ENCODE measurements at places on chromosomes 7 and 10.

GRCh38 chr7:63028376-63029206 lies 970.1 kb upstream of the ZNF722 start:
- DNase-seq = no peak

- peak; percentile 91 for DNase-seq
Measured at GRCh38 chr10:132452651-132453469, 55.9 kb downstream of the PWWP2B start.

- no peak for DNase-seq
Measured at GRCh38 chr7:44393238-44394111, 68.1 kb upstream of the CAMK2B start.

GRCh38 chr7:42181566-42181965 lies 55.4 kb downstream of the GLI3 start:
- no peak for DNase-seq

- DNase-seq = no peak
Measured at GRCh38 chr7:150745876-150746275, 8.7 kb downstream of the GIMAP5 start.

DNA sequence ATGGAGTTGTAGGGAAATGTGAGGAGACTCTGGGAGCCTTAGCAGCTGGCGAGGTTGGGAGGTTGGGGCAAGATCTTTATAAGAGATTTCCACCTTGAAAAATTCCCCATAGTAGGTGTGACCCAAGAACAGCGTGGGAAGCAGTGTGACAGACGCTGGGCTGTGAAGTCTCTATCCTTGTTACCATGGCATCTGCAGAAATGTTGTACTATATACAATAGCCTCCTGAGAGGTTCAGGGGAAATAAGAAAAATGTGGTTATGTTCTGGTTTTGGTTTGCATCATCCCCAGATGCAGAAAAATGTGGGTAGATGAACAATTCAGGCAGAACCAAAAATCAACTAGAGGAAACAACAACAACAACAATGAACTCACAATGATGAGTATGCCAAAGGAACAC lies 498.6 kb downstream of the SH2D4B start:
- no peak for DNase-seq

DNA sequence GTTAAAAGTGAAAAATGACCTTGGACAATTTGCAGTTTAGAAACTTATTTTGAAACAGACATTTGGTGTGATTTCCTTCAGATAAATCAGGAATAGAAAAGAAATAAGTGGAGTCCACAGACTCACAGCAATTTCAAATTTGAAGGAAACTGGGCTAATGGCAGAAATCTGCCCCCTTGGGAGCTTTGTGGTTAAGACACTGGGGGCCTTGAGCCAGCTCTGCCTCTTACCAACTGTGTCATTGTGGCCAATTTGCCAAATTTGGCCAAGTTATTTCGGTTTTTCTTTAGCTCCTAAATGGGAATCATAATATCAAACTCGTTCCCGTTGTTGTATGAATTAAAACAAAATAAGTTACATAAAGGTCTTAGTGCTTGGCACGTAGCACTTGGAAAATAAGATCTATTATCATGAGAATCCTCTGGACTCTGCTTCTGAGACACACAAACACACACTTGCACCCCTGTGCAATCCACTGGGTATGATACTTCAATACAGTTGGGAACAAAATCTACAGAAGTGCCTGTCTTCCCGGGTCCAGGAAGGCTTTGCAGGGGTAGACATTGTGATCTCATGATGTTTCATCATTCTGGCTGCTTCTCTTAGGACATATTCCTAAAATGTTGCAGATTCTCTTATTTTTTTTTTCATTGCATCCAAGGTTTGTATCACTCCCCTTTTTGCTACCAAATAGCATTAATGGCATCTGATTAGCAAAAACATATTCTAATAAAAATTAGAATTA lies 4.9 kb downstream of the ARMC3 start:
- no peak for DNase-seq

DNA sequence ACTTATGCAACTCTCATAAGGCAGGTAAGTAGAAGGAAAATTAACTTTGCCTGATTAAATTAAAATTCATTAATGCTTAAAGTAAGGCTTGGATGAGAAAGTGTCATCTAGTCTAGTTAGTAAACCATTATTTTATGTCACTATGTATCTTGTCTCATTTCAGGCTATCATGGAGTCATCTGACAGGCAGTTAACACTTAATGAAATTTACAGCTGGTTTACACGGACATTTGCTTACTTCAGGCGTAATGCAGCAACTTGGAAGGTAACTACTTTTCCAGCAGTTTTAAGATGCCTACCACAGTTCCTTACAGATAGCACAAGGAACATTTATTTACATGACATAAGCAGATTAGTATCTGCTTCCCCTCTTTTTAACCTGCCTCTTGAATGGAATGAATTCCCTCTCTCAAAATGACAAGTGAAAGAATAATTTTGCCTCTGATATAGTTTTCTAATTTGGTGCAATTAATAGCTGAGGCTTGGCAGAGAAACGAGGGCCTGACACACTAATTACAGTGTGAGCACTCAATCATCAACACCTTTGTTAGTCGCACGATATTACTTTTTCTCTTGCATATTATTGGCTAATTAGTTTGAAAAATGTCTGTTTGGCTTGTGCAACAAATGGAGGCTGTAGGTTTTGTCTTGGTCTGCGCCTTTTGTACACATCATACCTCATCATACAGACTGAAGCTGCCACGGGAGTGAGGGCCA lies 245.0 kb downstream of the FOXP2 start:
- DNase-seq = no peak

DNA sequence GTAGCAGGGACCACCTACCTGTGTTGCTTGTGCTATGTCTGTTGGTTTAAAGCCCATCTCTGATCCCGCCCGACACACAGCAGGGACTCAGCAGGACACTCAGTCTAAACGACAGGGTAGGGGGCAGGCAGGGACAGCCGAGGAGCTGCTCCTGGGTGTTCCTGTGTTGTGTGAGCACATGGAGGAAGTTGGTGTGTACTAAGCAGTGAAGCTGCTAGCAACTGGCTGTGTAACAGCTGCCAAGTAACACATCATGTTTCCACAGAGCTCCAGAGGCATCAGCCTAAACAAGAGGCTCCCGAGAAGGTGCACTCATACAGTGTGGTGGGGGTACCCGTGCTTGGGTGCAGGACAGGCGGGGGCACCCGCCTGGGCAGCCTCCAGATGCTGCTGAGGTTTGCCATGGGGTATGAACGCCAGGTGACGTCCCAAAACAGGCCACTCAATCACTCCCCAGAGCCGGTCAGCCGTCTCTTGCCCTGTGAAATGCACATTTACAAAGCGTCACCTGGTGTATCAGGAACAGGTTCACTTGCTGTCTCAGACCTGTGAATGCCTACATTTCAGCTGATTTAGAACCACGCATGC lies 59.6 kb downstream of the PTPRN2 start:
- no peak for DNase-seq

- no peak for DNase-seq
Measured at GRCh38 chr10:79392020-79392398, 44.7 kb downstream of the PPIF start.

GRCh38 chr7:56023500-56023899 lies 27.7 kb downstream of the PSPH start:
- no peak for DNase-seq

DNA sequence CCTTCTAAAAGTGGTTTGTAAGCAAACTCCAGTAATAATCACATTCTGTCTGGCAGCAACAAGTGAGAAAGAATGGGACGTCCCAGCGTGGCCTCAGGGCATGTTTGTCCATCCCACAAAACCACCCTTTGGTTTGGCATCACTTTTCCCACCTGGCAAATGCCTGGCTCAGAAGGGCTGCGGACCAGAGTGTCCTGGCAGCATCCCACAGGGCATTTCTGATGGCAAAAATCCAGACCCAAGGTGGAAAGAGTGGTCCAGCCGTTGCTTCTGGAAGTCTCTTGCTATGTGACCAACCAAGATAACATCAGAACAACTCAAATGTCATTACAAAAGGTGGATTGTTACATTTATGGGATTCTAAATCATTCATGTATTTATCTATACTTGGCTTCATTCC lies 174.4 kb downstream of the CREB5 start:
- DNase-seq = no peak

- DNase-seq = peak; percentile 94
Measured at GRCh38 chr10:102785818-102786217, 42.1 kb downstream of the WBP1L start.

All from CD14-positive monocyte (primary cell).